CD4-positive, alpha-beta T cell (primary cell): ENCODE measurements at places on chromosomes 6 and 20.

- DNase-seq: no peak
Observed at GRCh38 chr6:52326540-52327364, 35.2 kb upstream of the PAQR8 start.

- DNase-seq: no peak
Observed at GRCh38 chr6:106290954-106291353, 34.6 kb downstream of the ATG5 start.

GRCh38 chr6:127950566-127951145 is 49.8 kb upstream of the THEMIS start:
- no peak for DNase-seq

DNA sequence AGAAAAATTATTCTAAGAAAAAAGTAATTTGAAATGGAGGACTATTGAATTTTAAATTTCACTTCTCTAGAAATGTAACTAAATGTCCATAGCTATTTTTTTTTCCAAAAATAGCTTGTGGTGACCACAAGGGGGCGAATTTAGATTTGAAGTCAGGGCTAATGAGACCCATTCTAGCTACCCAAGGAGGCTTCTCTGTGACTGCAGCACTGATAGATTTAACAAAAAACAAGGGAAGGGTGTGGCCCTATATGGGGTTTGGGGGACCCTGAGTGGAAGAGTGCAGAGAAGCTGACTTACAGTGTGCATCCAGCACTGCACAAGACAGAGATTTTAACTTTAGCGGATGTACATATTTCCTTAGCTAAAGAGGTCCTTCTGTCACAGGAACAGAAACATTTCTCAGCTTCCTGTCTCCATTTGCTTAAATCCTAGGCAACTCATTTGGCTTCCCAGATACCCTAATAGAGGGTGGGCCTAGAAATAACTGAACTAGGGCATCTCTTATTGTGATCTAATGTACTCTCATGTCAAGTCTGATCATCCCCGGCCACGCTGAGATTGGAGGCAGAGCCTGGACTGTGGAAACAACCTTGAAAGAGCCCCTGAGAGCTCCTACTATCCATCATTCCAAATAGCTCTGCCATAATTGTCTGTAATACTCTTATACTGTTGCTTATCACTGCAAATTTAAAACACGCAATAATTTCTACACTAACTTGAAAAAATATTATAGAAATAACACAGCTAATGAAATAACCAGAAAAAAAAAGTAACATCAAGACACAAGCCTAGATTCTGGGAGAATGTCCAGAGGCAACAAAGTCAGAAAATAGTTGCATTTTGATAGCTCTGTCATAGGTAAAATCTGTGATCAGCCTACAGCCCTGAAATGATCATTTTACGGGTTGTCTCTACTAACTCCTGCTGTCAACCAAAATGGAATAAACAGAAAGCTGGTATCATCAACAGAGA is 93.6 kb downstream of the SNAP91 start:
- no peak for DNase-seq

DNA sequence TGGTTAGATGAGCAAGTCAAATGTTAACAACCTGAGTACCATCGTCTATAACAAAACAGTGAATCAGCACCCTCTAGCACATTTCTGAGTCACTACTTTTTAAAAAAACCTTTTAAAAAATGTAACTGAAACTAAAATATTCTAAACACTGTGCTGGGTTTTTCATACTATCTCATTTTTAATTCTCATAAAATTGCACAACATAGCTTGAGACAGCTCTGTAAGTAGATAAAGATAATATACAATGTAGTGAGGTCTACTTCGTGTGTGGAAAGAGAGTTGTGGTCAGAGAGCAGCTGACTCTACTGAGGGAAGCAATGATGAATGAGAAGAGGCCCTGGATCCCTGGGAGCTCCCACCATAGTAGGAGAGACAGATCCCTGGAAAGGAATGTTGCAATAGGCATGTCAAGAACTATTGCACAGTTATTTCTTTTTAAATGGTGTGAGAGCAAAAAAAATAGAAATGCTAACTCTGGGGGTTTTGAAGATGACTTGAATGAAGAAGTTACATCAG is 13.6 kb upstream of the CALHM6 start:
- DNase-seq: no peak

DNA sequence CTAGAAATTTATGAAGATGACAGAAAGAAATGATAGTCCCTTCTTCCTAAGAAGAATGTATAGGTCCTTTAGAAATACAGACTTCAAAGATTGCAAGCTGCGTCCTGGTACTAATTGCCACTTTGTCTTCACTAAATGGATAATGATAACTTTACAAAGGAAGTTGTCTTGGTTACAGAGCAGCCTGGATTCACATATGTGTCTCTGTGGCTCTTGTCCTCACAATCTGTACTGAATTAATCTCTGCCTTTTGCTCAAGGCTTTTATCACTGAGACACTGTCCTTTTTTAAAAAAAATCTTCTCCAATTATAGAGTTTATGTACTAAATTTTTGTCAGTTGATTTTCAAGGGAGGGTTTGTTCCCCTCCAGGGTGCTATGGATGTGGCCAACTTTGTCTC is 17.5 kb upstream of the MRAP2 start:
- no peak for DNase-seq

DNA sequence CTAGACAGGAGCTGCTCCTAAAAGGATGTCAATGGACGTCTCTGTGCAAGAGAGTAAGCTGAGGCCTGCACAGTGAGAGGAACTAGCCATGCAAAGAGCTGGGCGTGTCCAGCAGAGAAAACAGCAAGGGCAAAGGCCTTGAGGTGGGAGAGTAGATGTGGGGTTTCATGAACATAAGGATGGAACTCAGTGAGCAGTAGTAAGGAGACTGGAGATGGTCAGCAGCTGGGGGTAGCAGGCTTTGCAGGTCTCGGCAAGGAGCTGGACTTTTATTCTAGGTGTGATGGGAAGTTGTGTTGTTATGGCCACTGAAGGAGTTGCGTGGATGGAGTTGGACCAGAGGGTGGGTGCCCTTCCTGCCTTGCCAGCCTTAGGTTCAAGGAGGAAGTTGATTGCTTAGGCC is 90.7 kb upstream of the SIRPA start:
- no peak for DNase-seq

GRCh38 chr6:56691814-56692213 is 49.1 kb upstream of the DST start:
- no peak for DNase-seq

- no peak for DNase-seq
Observed at GRCh38 chr6:6497976-6498375, 90.5 kb upstream of the LY86 start.

- DNase-seq: no peak
Observed at GRCh38 chr20:40866056-40866455, 162.6 kb upstream of the TOP1 start.

DNA sequence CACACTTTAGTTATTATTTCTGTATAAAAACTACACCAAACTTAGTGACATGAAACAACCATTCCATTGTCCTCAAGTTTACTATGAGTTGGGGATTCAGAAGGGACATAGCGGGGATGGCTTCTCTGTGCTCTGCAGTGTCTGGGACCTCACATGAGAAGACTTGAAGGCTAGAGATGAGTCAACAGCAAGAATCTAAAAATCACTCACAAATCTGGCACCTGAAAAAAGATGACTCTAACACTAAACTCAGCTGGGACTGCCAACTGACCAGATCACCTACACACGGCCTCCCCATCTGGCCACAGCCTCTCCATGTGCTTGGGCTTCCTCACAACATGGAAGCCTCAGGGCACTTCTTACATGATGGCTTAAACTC is 63.0 kb upstream of the EYA2 start:
- no peak for DNase-seq

DNA sequence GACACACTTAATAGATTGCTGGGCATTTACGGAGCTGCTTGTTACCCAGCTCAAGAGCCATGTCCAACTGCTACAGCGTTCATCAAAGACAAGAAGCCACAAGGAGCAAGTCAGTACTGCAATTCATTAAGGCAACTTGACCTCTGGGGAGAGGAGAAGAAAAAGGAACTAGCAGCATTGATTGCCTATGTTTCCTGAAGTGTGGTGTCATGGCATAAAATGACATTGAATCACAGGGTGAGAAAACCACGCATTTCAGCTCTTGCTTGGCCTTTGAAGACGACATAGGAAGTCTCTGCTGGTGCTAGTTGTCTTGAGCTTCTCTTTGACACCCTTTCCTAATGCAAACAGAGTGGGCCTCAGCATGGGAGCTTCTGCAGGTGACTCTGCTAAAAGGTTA is 139.1 kb downstream of the CDH26 start:
- no peak for DNase-seq

DNA sequence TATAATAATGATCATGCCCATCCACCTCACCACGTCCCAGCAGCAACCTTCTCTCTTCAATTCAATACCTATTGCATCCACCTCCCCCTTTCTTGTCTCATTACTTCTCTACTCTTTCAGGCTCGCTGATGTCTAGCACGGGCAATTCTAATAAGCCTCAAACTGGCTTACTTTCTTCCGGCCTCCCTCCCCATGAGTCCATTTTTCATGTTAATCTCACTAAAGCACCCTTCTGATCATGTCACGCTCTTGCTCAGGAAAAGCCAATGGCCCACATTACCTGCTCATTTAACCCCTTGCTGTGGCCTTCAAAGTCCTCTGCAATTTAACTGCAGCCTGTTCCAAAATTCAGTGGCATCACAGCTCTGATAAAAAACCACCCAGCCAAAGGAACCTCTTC is 105.1 kb downstream of the UTRN start:
- DNase-seq: no peak

DNA sequence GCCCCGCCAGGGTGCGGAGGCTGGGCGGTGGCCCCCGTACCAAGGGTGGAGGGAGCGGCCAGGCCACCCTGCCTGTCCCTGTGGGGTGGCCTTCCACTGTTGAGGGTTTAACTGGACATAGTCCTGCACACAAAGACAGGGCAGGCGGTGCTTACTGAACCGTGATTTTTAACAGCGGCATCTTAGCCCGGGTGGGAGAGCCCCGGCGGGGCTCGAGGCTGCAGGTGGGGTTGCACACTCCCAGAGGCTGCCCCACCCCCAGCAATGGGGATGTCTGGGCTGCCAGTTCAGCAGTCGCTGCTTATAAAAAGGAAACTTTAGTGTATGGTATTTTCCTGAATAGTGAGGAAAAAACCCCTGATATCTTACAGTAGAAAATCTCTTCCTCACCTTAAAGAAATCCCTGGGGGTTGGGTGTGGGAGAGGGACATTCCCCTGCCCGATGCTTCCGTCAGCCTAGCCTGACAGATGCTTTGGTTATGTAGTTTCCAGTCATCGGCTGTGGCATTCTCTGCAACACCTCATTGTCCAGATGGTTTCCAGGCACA is 79.4 kb downstream of the IRF4 start:
- no peak for DNase-seq

GRCh38 chr6:10550764-10551163 is 29.6 kb downstream of the GCNT2 start:
- no peak for DNase-seq

DNA sequence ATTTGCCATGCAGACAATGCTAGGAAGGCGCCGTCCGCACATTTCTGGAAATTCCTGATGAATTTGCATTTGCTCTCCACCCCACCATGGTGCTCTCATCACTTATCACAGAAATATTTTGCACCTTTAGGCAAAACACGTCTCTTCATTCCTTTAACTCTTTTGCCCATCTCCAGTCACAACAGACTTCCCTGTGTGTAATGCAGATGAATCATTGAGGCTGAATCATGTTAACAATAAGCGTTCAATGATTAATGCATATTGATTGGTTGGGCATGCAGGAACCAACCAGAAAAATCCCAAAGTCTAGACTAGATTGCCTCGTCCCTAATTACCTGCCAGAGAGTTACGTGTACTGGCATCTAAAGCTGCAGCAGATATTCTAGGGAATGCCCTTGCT is 80.0 kb upstream of the ATXN1 start:
- DNase-seq: no peak

GRCh38 chr6:125793280-125793679 is 2.5 kb downstream of the NCOA7 start:
- DNase-seq: no peak

DNA sequence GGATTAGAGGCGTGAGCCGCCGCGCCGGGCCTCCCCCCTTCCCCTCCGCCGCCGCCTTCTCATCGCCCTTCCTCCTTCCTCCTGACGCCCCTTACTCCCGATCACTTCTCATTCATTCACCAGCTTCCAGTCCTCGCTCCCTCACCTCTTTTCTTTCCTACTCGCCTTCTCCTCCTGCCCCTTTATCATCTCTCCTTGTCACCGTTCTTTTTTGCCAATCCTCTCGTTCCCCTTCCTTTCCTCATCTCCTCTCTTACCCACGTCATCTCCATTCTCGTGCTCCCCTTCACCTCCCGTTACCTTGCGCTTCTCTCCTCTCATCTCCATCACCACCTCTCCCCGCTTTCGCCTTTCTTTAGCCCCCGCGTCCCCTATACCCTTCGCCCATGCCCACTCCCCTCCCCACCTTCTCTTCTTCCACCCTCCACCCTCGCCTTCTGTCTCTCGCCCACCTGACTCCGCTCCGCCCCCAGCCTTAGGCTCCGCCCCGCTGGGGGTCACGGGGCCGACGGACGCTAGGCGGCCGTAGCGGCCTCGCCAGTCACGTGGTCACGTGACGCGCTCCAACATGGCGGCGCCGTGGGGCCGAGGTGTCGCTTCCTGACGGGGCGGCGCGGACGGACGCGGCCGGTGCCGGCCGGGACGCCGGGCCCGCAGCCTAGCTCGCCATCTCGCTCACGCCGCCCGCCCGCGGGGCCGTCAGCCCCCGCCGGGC is at the start of gene ARFGEF2:
Gene ARFGEF2 (plus strand): TSS at position 544 of the 715 bp plus-strand sequence. CDS start 179 bp downstream, outside the sequence.
- DNase-seq: peak; percentile 91

DNA sequence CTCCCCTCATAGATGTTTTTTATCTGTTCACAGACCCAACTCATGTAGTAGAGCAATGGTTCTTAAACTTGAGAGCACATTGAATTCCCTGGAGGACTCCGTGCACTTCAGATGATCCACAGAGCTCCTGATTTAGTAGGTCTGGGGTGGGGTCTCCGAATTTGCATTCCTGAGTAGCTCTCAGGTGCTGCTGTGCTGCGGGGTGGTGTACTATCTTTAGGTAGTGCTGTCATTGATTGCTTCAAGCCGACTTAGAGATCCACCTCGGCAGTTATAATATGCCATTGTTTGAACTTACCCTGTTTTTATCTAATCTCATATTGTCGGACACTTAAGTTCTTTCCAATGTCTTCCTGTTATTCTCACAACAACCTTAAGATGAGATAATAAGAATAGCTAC is 45.0 kb downstream of the BMP2 start:
- DNase-seq: no peak
